Right ventricle myocardium inferior (tissue), 1 donor: ENCODE measurements at places on chromosomes 4 and X. TPM values are rescaled to one million over a fixed set of nuclear protein-coding genes. Genes with fewer than 3 reads are reported as not detected.

- peak; percentile 82 for DNase-seq
Measured at GRCh38 chrX:68684291-68684918, 36.9 kb downstream of the STARD8 start.

- no peak for DNase-seq
Measured at GRCh38 chrX:113919387-113919786, 664.5 kb upstream of the HTR2C start.

DNA sequence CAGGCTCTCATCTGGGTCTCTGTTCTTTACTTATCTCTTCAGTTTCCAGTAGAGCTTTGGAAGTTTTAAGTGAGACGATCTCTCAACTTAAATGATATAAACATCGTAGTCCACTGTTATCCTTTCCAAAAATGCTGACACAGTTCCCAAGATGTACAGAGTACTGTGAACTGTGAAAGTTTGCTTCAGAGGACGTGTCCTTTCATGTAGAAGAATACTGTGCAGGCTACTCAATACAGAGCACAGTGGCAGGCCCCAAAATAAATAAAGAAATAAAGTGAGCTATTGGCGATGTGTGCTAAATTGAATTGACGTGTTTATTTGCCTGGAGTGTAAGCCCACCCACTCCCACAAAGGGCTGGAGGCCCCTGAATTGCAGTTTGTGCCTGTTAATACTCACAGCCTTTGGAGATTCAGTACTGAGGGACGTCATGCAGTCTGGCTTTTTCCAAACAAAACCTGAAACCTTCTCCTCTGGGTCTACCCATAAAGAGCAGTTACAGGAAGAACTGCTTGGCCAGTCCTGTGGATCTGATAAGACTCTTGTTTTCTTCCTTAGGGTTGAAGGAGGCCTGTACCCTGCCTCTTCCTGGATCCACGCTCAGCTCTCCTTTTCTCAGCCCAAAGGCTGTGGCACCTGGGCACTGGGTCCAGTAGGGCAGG is 66.1 kb downstream of the SOWAHB start:
- no peak for DNase-seq

DNA sequence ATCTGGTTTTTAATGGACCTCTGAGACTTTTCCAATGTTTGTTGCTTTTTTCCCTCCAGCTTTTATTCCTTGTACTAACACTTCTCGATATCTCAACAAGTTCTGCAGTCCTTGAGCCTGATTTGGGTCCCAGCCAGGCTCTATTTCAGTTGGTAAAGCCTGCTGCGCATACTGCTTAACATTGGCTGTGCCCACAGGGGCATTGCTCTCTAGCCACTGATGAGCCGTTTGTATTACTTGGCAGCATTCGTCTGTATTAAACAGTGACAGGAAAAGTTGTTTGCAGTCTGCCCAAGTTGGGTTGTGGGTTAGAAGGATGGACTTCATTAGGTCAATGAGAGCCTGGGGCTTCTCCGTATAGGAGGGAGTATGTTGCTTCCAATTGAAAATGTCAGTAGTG is 59.6 kb upstream of the XAGE1B start:
- DNase-seq = no peak

GRCh38 chrX:135275973-135276372 is 24.1 kb downstream of the ETDA start:
- no peak for DNase-seq

- no peak for DNase-seq
Measured at GRCh38 chr4:74738464-74739143, 55.7 kb downstream of the BTC start.

DNA sequence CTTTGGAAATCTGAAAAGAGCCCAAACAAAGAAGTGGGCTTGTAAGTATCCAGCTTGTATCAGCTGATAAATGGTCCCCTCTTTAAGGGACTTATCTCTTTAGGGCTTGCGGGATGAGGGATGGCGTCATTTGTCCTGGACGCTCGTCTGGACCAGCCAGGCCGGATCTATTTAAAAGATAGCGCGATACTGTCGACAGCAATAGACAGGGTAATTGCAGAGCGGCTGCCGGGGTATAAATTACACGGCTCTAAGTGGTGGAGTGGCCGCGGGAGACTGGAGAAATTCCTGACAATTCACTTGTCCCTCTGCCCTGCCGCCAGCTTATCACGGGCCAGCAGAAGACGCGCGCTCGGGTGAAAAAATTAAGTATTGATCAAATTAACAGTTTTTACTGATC is 90.7 kb downstream of the FAM53A start:
- peak; percentile 11 for DNase-seq

DNA sequence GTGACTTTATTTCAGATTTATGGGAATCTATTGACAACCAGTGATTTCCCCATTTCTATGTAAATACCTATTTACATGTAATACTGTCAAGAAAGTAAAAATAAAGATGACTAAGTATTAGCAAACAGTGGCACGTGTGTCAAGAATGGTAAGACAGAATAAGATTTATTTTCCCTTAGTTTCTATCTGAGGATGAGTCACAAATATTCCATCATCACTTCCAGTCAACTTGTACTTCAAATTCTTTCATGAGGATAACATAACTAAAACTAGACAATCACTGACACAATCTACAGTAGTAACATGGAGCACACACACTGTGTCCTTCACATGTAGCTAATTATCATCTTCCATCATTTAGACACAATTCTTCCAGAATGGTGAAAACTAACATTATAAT is 625.3 kb upstream of the PCDH7 start:
- no peak for DNase-seq

DNA sequence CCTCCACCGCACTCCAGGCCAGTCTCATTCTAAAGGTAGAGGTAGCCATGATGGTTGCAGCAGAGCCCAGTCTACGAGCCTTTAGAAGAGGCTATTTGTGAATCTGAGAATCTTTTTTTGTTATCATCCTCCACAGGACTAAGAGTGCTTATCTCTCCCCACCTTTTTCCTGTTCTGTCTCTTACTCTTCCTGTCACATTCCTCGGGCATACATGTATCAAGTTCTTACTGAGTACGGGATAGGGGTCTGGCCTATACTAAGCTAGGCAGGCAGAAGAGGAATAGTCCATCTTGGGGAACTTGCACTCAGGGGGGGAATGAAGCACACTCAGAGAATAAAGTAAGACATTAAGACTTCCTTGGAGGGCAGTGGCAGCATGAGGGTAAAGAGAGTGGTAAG is 25.7 kb downstream of the LAS1L start:
- no peak for DNase-seq

- no peak for DNase-seq
Measured at GRCh38 chrX:47080915-47081236, 2.6 kb downstream of the RGN start.

DNA sequence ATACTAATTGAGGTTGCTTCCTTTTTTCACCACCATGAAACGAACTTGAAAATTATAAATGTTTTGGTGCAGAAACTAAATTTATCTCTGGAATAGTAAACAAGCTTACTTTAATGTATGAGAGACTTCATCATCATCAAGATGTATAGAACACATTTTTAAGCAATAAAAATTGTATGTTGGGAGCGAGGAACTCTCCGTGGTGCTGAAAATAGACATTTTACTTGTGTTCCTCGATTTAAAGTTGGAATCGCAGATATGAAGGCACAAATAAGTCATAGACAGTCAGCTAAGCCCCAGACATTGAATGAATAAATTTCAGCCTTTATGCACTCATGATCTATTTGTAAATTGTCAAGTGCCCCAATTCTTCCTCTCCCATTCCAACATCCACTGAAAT is 310.7 kb downstream of the STK32B start:
- DNase-seq = no peak

GRCh38 chr4:3010998-3011397 is 47.6 kb downstream of the GRK4 start:
- DNase-seq = no peak

- DNase-seq = no peak
Measured at GRCh38 chr4:143341186-143341755, 4.6 kb downstream of the GAB1 start.

- DNase-seq = peak; percentile 35
Measured at GRCh38 chr4:105414316-105414715, 59.5 kb downstream of the PPA2 start.

DNA sequence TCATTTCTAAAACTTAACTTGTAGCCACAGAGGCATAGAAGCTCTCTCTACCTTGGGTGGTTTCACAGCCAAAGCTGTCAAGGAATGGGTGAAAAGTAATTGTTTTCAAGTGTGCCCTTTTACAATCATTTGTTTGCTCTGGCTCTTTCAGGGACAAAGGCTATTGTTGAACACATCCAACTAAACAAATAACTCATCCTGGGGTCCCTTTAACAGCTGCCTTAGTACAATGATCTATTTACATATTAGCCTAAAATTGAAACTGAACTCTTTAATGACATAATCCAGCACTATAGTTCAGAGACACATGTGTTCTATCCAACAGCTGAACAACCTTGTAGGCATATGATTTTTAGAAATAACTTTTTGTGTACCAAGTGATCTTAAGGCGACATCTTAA is 3.7 kb downstream of the HHIP start:
- DNase-seq = no peak

DNA sequence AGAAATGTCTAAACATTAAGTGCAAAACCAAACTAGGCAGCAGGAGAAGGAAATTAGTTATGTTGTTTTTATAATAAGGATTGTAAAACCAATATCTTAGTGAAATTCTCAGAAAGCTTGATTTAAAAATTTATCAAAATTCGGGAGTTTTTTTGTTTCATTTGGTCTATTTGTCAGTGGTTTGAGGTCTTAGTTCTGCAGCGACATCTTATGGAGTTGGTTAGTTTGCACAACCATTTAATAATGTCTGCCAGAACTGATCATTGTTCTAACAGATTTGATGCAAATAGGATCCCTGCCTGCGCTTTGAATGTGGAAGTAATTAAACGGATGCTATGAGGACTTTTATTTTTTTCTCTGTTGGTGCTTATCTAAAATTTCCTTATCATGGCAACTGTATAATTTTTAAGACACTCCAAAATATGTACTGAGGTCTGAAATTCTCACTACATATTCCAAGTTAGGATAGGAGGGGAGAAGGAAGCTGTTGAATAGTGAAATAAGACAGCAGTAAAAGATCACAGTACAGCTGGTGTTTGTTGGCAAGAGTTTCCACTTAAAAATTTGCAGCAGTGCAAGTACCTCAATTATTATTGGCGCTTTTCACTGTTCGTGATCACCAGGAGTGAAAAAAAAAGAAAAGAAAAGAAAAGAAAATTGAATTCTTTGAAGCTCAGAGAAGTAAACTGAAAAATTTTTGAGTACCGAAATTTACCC is 2521.4 kb downstream of the ARAP2 start:
- DNase-seq = no peak

GRCh38 chr4:95610061-95610569 is 61.3 kb upstream of the UNC5C start:
- no peak for DNase-seq

DNA sequence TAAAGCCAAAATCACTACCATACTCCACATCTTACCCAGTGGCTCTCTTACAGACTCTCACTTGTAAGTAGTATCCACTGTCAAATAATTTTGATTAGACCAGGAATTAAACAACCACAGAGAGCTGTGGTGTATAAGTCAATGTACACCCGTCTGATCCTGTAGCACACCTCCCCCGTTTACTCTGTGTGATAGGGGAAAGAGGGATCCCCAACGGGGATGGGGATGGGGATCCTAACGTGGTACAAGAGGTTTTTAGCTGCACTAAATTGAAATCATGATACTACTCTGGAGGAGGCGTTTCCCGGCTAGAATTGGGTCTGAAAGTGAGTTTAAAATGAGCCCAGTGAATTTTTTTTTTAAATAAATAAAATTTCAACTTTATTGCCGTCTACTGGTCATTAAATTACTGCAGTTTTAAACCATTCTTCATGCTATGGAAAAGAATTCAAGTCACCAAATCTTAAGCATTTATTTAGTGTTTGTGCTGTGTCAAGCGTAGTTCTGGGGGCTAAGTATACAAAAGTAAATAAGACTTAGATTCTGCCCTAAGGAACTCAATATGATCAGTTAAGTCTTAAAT is 76.6 kb downstream of the INTS12 start:
- DNase-seq = no peak

GRCh38 chrX:118355225-118355920 is 9.5 kb downstream of the WDR44 start:
- no peak for DNase-seq

DNA sequence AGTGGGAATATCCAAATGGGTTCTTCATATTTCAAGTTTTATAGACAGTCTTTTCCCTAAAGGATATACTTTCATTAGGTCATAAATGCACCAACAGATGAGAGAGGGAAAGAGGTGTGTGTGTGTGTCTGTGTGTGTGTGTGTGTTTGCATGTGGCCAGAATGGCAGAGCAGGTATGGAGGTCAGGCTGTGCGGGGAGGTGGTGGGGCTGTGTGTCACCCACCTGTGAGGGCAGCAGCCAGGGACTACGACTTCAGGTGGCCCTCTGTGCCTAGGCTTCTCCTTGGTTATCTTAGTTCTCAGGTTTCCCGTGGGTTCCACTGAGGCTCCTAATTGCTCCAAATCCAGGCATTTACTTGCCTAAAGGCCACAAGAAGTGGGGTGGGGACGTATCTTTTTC is 14.6 kb downstream of the HAND2 start:
- DNase-seq = no peak

- no peak for DNase-seq
Measured at GRCh38 chrX:7444967-7445366, 297.0 kb upstream of the PUDP start.

GRCh38 chrX:104335756-104336155 is 81.0 kb upstream of the ESX1 start:
- DNase-seq = no peak

- DNase-seq = no peak
Measured at GRCh38 chr4:130675266-130675665, 1579.3 kb downstream of the C4orf33 start.

- peak; percentile 92 for DNase-seq
Measured at GRCh38 chr4:1248245-1249147, at the start of gene CTBP1. Gene CTBP1 (minus strand): TSS chr4:1249130. CDS start chr4:1241331, 7,799 bp downstream.

DNA sequence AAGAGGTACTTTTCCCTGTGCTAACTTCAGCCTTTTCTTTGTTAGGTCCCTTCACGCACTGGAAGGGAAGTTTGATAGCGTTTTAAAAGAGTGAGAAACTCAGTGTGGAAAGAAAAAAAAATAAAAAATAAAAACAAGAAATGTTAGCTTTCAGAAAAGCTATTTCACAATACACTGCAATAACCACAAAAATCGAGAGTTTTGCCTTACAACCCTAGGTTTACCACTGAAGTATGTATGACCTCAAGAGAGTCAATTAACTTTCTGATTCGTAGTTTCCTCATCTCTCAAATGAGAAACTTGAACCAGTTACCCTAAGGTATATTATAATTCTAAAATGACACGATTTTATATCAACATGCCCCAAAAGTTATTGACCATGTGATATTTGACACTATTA is 93.9 kb upstream of the JADE1 start:
- DNase-seq = no peak

POU4F2 gene
- not detected for total RNA-seq

GUCY1A1 gene
- 88.4 TPM for total RNA-seq

AFF2 gene
- total RNA-seq = 0.22 TPM

CXCL8 gene
- not detected for total RNA-seq

OCIAD2 gene
- total RNA-seq = 18.5 TPM

NXF2 gene
- total RNA-seq = not detected

SMR3A gene
- total RNA-seq = not detected

UNC5C gene
- total RNA-seq = 2.1 TPM

DNAAF6 gene
- not detected for total RNA-seq

AMER1 gene
- 4.1 TPM for total RNA-seq

ZNF711 gene
- 0.27 TPM for total RNA-seq

DIAPH2 gene
- total RNA-seq = 9.9 TPM

TEX11 gene
- not detected for total RNA-seq
